Cortex of kidney (tissue), 1 donor: ENCODE measurements at places on chromosomes 13 and 19.

- no peak for DNase-seq
These were observed 249.5 kb downstream of the COG6 start for GRCh38 chr13:39904959-39905358.

GRCh38 chr13:103531278-103531677 is 465.1 kb upstream of the SLC10A2 start:
- DNase-seq, result no peak

GRCh38 chr13:98650396-98651107 is 73.6 kb upstream of the STK24 start:
- no peak for DNase-seq

GRCh38 chr13:77508959-77509620 is 26.4 kb upstream of the SCEL start:
- no peak for DNase-seq

GRCh38 chr13:31124204-31124603 is 37.5 kb downstream of the HSPH1 start:
- no peak for DNase-seq

DNA sequence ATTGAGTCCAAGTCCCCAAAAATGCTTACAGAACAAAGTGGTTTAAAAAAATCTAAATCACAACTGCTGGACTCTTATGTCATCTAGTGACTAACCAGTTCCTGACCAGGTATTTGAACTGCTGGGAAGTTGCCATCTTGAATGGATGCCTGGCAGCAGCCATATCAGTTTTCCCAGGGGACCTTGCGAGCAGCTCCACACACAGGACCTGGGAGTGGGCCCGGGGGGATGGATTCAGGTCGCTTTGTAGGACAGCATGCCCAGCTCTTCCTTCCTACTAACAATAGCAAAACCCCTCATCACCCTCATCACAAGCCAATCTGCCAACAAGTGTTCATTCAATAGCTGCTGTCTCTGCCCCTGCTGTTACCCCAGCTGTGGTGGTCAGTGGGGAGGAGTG is 65.3 kb downstream of the KCTD15 start:
- no peak for DNase-seq

GRCh38 chr19:44308011-44308410 is 3.2 kb upstream of the ZNF235 start:
- DNase-seq, result no peak

- no peak for DNase-seq
These were observed 1002.4 kb upstream of the PCDH9 start for GRCh38 chr13:68232351-68233130.

- DNase-seq, result no peak
These were observed 77.9 kb upstream of the DOCK9 start for GRCh38 chr13:99055735-99056134.

DNA sequence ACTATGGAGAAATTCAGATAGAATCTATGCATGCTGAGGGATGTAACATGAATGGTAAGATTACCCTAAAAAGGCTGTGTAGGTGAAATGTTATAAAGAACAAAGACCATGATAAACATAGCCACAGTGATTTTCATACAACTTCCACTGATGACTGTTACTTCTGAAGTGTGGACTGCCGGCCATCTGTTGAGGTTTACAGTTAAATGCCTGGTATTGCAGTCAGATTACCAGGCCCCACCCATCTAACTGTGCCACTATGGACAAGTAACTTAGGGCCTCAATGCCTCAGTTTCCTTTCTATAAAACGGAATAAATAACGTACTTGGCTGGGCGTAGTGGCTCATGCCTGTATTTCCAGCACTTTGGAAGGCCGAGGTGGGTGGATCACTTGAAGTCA is 395.6 kb downstream of the KLF12 start:
- no peak for DNase-seq

DNA sequence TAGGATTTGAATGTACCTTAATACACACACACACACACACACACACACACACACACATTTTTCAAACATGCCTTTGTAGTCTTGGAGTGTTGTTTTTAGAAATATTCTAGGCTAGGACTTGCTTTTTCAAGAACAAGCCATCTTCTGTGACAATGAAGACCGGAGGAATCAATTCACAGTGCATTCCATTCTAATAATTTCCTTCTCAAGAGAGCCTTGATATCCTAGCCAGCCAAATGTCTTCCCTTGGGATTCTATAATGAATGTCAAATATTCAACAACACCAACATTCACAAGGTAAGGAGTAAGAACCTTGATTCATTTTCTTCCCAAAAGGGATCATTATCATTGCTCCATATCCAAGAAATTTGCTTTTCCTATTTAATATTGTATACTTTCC is 180.3 kb downstream of the SLITRK1 start:
- DNase-seq, result no peak

GRCh38 chr19:38263689-38264485 is 486 bp upstream of the SPINT2 start:
- DNase-seq, result no peak

- no peak for DNase-seq
These were observed 334.3 kb downstream of the MTUS2 start for GRCh38 chr13:29154390-29154789.

DNA sequence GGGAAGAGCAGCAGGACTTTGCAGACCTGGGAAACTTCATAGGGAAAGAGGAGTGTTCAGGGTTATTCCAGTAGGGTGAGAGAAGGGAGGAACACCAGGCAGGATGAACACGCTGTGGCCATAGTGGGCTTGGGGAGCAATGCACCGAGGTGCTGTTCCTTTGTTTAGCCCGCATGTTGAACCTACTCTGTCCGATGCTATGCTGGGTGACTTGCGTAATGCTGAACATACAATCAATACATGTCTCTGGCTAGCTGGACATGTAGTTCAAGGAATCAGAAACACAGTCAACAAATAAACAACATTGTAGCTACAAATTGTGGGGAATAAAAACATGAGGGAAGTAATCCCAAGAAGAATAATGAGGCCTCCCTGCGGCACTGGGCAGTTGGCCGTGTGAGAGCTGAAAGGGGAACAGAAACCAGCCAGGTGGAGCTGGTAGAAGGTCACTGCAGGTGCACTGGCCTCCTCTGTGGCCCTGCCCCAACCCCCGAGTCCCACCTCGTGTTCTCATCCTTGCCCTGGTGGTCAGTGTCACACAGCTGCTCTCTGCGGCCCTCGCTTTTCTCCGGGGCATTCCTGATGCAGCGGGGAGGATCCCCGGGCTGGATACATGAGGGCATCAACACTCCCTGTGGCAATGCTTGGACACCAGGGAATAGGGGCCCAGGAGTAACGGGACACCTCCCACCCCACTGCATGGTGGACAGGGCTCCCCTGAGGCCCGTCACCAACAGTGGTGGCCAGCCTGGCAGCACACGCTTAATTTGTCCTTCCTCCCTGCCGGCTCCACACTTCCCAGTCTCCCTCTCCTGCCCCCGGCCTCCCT is 36.9 kb upstream of the TUBGCP3 start:
- DNase-seq, result no peak

- DNase-seq, result no peak
These were observed 5.8 kb upstream of the ERCC2 start for GRCh38 chr19:45376045-45376724.
